ENCODE measurements at places on chromosomes 2 and 18.

- no peak for DNase-seq
These were observed 2.2 kb upstream of the SLC40A1 start for GRCh38 chr2:189582809-189583192.

DNA sequence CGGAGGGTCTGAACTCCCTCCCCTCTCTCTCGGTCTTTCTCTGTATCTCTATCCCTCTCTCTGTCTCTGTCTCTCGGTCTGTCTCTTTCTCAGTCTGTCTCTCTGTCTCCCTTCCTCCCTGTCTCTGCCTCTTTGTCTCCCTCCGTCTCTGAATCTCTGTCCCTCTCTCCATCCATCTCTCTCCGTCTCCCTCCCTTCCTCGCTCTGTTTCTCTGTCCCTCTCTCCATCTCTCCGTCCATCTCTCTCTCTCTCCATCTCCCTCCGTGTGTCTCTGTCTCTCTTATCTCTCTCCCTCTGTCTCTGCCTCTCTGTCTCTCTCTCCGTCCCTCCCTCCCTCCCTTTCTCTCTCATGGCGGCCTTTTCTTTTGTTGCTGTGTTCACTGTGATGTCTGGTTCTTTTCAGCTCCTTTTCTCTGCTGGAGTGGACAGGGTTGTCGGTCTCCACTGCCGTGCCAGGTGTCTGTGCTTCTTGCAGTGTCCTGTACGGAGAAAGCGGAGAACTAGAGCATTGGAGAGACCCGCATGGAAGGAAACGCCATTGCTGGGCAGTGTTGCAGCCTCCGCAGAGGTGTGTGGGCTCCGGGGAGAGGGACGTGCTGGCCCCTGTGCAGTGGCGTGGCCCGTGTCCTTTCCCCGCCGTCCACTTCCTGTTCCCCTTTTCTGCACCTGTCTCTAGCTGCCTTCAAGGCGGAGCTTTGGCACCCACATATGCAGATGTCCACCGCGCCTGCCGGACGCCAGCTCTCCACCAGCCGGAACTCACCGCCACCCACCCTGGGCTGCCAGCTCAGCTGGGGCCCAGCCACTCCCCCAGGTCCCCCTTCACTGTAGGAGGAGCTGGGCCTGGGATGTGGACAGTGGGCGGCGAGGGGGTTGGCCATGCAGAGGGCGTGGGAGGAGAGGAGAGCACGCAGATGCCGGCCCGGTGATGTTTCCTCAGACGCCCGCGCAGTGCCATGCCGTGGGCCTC, 113.1 kb downstream of the NFATC1 start:
- no peak for DNase-seq

- no peak for DNase-seq
These were observed 64.1 kb upstream of the SPHKAP start for GRCh38 chr2:228245601-228246000.

DNA sequence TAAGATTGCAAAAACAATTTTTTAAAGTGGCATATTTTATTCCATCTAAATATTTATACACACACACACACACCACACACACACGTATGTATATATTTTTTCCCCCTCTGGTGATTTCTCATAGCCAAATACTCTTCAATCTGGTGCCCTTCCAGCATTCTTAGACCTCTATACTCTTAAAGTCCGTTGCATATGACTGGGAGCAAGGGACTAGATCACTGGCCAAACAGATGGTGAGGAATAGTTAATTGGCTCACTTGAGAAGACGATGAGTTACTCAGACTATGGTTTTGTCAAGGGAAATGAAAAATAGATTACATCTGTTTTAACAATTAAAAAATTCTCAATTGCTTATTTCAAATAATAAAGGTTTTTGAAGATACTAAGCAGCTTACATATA, 512.5 kb upstream of the LRRTM4 start:
- DNase-seq = no peak

DNA sequence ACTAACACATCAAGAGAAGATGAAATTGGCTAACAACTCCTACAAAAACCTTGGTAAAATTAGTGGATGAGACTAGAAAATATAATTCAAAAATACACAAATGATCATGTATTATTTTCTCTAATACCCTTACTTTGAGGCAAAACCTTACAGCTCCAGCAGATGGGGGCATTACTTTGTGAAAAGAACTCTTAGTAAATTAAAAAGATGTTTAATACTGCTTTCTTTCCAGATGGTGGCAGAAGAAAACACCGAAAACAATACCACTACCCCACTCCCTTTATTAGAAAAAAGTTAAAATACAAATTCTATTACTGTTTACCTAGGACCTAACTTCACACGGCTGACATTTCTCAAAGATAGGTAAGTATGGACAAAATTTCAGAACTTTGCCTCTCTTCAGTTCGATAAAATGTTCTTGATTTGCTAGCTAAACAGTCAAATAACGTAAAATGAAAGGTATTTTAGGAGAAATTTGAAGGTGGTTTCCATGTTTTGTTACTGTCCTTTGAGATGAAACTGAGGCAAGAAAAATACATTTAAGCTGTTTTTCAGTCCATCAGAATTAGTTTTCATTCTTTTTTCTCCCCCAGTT, 30.6 kb downstream of the ORC4 start:
- no peak for DNase-seq

DNA sequence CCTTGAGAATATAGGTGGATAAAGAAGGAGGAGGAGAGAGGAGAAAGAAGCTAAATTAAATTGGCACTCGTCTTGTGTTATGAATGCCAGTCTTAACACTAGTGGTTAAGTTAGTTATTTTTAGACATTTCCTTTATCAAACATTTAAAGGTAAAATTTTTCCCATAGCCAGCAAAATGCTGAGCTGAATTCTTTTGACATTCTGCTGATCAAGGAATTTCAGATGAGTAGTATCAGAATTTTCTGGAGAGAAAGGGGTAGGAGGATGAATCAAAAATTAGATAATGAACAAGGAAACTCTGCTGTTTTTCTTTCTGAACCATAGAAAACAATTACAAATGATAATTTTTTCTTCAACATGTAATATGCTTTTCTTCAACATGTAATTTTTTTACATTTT, 52.5 kb downstream of the ASXL3 start:
- no peak for DNase-seq

- DNase-seq = no peak
These were observed 122.2 kb upstream of the PXDN start for GRCh38 chr2:1866402-1867111.
